ENCODE measurements at places on chromosomes 3 and 15.
A peak's percentile ranks its signal among the peaks of the same experiment; 100 is the strongest.

DNA sequence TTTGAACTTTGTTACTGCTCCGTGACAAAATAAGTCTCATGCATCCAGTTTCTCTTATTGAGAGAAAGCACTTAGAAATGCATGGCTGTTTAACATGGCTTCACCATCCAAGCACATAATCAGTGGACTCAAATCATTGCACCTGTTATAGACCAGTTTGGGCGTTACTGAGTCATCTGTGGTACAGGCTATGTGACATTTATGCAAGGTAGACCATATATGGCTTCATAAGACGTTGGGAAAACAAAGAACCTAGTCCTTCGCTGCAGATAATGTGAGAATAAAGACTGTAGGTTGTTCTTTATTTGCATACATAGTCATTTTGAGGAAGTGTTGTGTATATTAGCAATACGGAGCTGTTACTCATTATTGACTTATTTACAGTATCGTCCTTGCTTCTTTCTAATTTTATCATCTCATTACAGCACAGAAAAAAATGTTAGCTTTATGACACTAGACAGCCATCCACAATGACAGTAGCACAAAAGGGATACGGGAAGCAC is 374.7 kb downstream of the IL5RA start:
- no peak for DNase-seq

GRCh38 chr15:65245096-65245856 is 34.0 kb upstream of the CILP start:
- DNase-seq: peak; percentile 47

- no peak for DNase-seq
Measured at GRCh38 chr3:182671942-182672341, 121.4 kb upstream of the ATP11B start.

- no peak for DNase-seq
Measured at GRCh38 chr15:86062646-86063243, 16.9 kb upstream of the AGBL1 start.

DNA sequence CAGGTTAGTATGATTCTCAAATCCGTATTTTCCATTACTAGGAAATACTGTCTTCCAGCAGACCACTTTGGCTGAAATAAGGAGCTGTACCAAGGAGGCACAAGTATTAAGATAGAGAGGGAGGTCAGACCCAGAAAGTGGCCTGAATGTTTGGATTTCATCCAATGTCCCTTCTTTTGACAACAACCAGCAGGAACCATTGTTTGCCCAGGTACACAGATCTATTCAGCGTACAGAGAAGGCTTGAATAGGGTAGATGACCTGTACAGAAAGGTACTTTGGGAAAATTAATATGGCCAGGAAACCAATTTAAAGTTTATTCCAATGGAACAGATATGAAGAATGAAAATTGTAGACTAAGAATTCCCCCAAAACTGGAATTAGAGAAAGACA is 12.6 kb downstream of the MTHFS start:
- no peak for DNase-seq

- no peak for DNase-seq
Measured at GRCh38 chr15:85800478-85801123, 5.9 kb upstream of the KLHL25 start.

DNA sequence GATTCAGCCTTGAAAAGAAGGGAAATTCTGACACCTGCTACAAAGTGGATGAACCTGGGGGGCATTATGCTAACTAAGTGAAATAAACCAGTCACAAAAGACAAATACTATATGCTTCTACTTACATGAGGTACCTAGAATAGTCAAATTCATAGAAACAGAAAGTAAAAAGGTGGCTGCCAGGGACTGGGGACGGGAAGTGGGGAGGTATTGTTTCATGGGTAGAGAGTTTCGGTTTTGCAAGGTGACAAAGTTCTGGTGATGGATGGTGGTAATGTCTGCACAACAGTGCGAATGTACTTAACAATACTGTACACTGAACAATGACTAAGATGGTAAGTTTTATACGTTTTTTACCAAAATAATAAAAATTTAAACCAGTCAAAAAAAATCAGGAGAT is 4.8 kb downstream of the IDH2 start:
- DNase-seq: no peak

GRCh38 chr3:156551261-156551660 is 3.7 kb downstream of the SSR3 start:
- no peak for DNase-seq

GRCh38 chr3:58305882-58306711 is at the start of the genes HTD2 and RPP14:
HTD2 (plus strand) TSS chr3:58306520; CDS start chr3:58317614, 11,094 bp downstream.
RPP14 (plus strand) TSS chr3:58306245; CDS start chr3:58310330, 4,085 bp downstream.
- peak; percentile 99 for DNase-seq

DNA sequence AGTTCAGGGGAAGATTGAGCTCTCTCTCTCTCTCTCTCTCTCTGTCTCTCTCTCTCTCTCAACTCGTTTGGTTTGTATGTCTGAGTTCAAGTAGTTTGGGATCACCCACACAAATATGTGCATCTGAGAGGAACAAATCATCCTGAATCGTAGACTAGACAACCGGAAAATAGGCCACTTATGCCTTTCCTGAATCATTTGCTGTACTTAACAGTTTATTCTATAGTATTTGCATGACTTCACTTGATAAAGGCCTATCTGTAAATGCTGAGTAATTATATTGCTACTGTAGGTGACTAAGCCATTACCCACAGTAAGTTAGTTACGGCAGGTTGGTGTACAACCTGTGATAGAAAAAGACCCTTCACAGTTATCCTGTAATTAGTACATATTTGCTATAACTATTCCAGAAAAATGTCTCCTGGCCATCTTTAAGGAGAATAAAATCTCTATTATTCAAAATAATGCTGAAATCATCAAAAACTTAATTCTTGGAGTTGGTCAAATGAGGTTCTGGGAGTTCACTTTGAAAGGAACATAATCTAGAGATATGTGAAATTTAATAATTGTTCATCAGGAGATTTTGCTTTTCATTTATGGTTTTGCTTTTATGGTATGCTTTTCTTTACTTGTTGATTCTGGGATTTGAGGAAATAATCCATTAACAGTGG is 31.1 kb downstream of the OXSM start:
- DNase-seq: no peak

- DNase-seq: no peak
Measured at GRCh38 chr15:80578206-80578595, 116.9 kb upstream of the ABHD17C start.

GRCh38 chr3:164779816-164780215 is 298.5 kb downstream of the SI start:
- no peak for DNase-seq

DNA sequence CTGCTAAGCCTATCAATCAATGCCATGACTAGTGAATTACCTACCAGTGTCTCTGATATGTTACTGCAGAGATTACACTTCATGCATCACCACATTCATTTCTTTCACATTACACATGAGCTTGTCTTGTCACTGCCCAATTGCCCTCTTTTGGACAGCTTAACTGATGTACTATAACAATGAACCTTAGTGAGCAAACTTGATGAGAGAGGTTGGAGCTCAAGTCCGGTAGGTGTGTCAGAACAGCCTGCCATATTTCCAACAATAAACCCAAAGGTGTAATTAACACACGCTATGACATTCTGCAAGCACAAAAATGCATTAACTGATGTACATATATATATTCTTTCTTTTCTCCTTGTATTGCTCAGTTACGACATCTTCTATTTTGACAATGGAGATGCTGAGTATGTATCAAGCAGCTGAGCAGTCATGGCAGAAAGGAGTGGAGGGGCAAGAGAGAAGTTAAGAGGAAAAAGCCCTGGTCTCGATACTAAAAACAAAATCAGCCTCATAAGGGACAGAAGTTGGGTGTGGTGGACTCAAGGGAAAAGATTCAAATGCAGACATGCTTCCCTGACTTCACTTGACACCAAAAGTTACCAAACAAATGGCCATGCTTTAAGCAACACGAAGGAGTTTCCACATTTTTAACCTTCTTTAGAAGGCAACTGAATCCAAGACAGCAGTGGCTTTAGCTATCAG is 538.2 kb downstream of the FOXP1 start:
- DNase-seq: no peak

- no peak for DNase-seq
Measured at GRCh38 chr3:122097141-122097540, 42.0 kb downstream of the CD86 start.

DNA sequence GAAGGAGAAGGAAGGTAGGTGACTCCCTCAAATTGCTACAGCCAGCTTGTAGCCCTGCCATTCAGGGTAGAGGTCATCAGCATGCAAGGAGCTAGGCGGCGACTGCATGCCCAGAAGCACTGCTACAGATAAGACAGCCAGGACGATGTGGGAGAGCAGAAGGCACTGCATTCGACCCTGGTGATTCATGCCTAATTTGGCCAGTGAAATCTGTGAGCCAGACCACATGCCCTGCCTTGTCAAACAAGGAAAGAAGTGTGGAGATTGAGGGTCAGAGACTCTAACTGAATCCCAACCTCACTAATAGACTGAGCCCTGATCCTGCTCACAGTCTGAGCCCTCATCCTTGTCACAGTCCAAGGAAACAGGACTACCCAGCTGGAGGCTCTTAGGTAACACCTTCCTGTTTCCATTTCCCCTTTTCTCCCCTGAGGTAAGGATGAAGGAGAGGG is 86.6 kb downstream of the LINGO1 start:
- no peak for DNase-seq

- no peak for DNase-seq
Measured at GRCh38 chr3:170410428-170411029, 8.1 kb upstream of the CLDN11 start.

- DNase-seq: no peak
Measured at GRCh38 chr3:59563072-59563605, 513.3 kb upstream of the CFAP20DC start.

- DNase-seq: no peak
Measured at GRCh38 chr3:115512565-115513415, 110.5 kb upstream of the GAP43 start.

DNA sequence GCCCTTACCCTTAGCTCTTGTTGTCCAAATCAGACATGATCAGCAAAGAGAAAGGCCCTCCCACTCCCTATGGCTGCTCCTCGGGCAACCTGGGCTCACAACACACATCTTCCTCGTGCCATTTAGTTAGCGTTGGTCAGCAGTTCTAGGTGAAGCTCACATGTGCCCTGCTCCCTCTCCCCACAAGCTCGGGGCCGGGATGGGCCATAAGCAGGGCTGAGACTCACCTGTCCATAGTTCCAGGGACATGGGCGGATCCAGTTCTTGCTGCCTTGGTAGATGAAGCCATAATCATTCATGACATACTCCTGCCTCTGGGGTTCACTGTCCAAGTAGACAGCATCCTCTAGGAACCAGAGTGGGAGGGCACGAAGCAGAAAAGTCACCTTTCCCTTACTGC is 10.4 kb downstream of the TGM5 start:
- DNase-seq: no peak

DNA sequence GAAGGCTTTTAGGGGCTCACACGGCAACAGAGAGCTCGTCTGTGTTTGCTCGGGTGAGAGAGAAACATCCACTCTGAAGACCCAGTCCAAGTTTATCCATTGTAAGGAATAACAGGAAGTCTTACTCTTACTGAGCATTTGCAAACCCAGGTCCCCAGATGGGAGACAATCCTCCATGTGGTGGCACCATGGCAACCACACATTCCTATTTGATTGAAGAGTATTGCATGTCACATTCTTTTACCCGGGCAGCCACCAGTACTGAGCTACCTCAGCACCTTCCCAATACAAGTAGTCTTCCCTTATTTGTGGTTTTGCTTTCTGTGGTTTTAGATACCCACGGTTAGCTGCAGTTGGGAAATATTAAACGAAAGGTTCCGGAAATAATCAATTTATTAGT is 302.9 kb upstream of the RASGRP1 start:
- no peak for DNase-seq

GRCh38 chr15:74233851-74234597 is 2.1 kb upstream of the CCDC33 start:
- no peak for DNase-seq

- no peak for DNase-seq
Measured at GRCh38 chr3:87674397-87675161, 384.2 kb downstream of the CGGBP1 start.

All from ovary (tissue), 10 donors.